Central memory CD4-positive, alpha-beta T cell (primary cell): ENCODE measurements at places on chromosomes 11 and 22.
A peak's percentile ranks its signal among the peaks of the same experiment; 100 is the strongest.

GRCh38 chr11:119589001-119589400 is 140.0 kb downstream of the NECTIN1 start:
- no peak for DNase-seq

DNA sequence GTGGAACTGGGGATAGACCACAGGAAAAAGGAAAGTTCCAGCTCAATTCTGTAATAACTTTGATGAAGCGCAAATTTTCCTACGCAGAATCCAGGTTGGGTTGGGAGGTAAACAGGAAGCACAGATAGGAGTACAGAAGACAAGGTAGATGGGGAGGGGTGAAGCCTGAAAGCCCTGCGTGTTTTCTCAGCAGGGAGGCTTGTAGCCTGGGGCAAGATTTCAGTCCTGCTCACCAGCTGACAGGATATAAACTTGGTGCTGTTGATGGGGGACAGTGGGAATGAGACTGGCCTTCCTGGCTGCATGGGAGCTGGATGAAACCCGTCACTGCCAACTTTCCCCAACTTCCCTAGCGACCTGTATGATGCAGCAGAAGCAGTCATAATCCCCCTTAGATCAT is 114.9 kb downstream of the ARHGAP32 start:
- no peak for DNase-seq

GRCh38 chr22:48070760-48071159 is 1308.3 kb downstream of the TBC1D22A start:
- no peak for DNase-seq

DNA sequence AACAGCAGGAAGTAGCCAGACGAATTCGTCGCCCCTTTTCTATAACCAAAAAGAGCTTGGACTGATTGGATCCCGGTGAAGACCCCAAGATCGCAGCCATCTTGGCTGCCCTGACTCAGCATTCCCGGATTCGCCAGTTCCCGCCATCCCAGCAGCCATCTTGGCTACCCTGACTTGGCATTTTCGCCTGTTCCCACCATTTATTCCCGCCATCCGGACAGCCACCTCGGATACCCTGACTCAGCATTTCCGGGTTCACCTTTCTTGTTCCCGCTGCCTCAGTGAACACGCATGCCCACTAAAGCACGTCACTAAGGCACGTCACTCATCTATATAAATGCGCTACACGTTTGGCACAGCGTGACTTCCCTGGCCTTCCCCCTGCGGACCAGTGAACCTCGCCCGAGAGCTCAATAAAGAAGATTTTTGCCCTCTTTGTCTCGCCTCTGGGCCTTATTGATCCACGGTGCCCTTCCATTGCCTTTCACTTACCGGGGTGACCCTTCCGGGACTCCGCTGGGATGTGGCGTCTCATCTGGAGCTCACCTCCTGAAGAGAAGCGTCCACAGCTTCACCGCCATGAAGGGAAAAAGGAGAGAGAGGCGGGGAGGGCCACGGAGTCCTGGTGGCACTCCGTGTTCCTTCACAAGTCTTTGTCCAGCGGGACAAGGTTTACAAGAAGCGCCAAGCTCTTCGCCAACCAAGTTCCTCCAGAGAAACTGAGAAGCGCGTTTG is 4.0 kb upstream of the OR56A3 start:
- no peak for DNase-seq

GRCh38 chr22:43236411-43237166 is 49.7 kb upstream of the TTLL12 start:
- no peak for DNase-seq

- no peak for DNase-seq
These were observed 13.7 kb downstream of the MCM5 start for GRCh38 chr22:35413624-35414023.

DNA sequence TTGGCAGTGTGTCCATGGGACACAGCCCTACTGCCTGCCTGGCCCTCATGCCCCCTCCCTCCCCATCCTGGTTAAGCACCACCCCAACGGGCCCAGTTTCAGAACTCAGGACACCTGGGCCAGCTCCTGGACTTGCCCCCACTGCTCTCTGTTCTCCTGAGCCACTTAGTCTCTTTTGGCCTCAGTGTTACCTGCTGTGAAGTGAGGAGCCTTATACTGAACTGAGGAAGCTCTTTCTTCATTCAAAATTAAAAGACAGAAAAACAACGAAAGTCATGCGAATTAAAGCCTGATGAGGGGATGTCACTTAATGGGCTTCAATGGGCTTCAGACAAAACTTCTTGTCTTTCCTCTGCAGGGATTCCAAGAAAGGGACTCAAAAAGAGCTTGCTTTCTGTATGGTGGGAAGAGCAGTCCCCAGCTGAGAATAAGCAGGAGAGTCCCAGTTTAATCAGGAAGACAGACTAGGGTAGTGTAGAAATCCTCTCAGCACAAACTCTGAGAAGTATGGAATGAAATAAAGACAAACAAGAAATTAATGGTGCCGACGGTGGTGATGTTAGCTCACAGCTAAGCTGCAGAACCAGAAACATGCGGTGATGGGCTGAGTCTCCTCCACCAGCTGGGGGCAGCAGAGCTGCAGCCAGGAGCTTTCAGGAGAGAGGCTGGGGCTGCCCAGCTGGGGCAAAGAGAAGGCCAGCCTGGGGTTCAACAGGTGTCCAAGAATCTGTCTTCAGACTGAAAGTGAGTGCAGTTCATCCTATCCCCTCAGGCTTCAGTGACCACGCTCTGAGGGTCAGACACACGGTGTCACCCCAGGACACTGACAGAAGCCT is 101.0 kb downstream of the GGTLC2 start:
- DNase-seq, result peak; percentile 32

GRCh38 chr11:44804449-44805437 is 78.0 kb downstream of the TSPAN18 start:
- DNase-seq, result no peak

GRCh38 chr11:67626970-67627369 is 2.8 kb downstream of the NUDT8 start:
- no peak for DNase-seq

DNA sequence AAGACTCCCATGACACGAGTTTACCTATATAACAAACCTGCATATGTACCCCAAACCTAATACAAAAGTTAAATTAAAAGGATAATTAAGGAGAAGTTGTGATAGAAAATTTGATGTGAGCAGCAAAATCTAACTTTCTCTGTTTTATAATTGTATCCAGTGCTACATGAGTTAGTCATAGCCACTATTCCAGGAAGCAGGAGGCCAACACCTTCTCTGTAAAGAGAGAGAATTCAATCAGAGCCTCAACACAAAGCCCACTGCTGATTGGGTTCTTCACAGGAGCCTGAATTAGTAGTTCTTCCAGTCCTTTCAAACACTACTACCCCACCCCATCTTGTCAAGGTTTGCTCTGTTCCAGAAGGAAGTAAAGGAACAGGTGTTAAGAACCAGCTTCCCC is 84.2 kb downstream of the BLID start:
- DNase-seq, result no peak

GRCh38 chr11:119189393-119189792 is 4.1 kb downstream of the NHERF4 start:
- DNase-seq, result no peak

- no peak for DNase-seq
These were observed 43.4 kb upstream of the GLYAT start for GRCh38 chr11:58775066-58775708.

DNA sequence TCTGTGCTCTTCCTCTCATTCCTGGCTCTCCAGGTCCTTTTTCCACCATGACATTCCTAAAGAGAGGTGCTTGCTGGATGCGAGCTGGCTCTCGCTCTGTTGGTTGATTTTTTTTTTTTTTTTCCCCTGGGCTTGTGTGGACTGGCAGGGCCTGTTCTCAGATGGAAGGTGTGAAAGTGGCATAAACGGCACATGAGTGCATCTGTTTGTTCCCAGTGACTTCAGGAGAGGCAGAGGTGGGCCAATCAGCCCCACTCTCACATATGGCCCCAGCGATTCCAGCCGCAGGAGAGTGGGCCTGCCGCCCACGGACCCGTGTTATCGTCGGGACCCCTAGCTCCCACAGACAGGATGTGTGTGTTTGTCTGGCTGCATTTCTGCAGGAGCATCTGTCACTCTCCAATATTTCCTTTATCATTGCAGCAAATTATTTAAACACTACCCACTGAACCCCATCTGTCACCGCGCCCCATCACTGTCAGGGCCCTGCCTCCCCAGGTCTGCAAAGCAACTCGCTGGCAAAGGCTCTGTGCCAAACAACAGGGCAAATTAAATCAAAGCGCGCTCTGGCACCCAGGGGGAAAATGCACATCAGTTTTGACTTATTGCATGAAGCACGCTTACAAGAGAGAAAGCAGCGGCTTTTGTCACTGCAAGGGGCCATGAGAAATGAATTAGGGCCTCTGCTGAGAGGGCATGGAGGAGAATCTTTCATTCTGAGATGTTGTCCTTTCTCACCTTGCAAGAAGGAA is 886.3 kb downstream of the NTM start:
- DNase-seq, result no peak

DNA sequence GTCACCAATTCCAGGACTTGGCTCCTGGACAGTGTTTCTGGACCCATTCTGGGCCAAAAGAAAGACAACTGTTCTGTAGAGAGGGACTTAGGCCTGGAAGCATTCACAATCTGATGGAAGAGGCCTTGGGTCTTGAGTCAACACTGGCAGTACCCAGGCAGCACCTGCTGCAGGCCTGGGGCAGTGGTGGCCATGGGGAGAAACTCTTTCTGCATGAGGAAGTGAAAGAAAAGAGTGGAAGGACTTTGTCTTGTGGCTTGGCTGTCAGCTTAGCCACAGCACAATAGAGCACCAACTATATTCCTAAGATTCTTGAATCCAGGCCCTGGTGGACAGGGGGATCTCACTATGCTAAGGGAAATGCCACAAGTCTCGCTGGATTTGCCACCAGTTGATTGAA is 70.6 kb downstream of the CTSC start:
- no peak for DNase-seq

DNA sequence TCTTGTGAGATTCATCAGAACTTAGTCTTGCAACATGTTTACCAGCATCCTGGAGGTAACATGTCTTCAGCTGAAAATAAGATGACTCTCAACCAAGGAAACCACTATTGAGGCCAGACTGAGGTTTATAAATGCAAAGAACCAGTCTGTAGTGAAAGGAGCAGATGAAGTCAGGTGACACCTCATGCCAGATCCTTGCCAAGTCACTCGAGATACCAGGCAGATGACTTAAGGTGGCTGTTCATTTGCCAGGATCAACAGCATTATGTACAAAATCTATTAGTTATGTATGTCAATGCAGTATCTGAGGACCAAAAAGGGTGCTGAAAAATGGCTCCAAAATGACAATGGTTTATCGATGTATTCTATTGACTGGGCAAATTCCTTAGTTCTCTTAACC is 100.0 kb upstream of the SOX6 start:
- no peak for DNase-seq

- DNase-seq, result no peak
These were observed 935.3 kb downstream of the DLG2 start for GRCh38 chr11:84691830-84692229.

DNA sequence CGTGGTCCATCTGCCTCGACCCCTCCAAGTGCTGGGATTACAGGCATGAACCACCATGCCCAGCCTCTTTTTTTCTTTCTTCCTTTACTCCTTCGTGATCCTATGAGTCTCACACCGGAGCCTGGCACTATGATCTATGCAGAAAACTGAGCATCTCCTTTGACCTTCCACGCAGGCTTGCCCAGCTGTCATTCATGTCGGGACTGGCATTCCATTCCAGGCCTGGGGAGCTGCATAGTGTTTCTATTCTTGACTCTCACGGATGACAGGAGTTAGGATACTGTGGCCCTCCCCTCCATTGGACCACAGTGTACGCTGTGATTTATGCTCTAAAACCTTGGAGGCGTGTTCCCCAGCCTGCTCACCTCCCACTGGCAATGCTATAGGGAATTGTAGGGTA is 611.8 kb downstream of the BRD1 start:
- DNase-seq, result no peak

DNA sequence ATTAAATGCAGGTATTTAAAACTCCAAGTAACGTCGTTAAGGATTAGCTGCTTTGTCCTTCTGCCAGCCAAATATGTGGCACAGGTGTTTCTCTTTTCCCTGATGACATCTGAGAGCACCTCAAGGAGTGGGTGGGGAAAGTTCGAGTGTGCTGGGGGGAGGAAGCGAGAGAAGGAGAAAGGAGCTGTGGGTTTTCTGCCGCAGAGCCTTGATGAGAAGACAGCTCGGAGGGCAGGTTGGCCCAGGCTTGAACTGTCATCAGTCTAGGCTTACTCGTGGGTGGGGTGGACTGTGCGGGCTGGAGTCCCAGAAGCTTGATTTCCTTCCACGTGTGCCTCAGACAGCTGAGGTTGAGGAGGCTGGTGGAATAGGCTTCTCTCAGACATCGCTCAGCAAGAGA is 15.2 kb upstream of the SORL1-AS1 start:
- peak; percentile 82 for DNase-seq

GRCh38 chr22:39560127-39560526 is 10.4 kb upstream of the CACNA1I start:
- DNase-seq, result no peak

GRCh38 chr11:69102732-69103615 is 52.8 kb upstream of the SMIM38 start:
- no peak for DNase-seq

- no peak for DNase-seq
These were observed 14.4 kb downstream of the GRAP2 start for GRCh38 chr22:39915295-39915726.

DNA sequence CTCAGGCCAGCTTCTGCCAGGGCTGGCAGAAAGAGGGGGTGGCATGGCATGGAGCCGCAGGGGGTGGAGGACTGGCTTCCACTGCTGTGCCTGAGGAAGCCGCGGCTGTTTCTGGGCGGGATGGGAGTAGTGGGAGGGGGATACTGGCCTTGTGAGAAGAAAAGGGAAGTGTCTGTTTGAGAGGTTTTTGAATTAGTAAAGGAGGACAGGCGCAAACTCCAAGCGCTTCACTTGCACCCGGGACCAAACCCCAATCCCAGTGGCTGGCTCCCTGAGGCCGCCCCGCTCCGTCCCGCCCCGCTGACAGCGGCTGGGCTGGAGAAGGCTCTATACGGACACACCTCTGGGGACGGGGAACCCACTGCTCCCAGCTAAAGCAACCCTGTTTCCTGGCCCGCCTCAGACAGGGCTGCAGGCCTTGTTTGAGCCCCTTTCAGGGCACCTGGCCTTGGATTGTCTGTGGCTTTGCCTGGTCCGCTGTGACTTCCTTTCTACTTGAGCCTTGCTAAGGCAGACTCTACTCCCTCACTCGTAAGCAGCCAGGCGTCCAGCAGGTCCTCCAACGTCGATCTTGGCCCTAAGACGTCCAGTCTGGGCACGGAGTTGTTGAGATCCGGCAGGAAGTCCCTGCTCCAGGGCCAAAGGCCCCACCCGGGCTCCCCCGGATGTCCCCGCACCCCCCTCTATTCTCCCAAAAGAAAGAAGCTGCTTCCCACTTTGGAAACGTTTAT is 2.2 kb downstream of the APOA1 start:
- DNase-seq, result no peak
